ENCODE measurements at places on chromosomes 3 and 15.

- DNase-seq = no peak
Measured at GRCh38 chr3:114110439-114110838, 53.9 kb downstream of the QTRT2 start.

GRCh38 chr3:137409584-137409983 lies 354.5 kb upstream of the SOX14 start:
- no peak for DNase-seq

DNA sequence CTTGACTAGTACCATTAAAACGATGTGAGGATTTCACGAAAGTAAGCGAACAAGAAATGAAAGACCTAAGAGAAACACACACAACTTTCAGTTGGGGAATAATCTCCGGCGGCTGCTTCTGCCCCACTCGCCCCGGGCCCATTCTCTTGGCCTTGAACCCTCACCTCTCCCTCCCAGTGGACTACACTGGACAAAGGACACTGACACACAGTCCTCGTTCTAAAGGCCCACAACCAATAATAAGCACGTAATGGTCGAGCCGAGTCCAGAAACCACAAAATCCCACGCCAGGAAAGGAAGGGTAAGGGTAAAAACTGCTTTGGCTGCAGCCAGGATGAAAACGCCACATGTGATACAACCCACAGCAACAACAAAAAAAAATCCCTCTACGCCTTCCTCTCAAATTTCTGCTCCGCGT lies 469 bp downstream of the ZNF770 start:
- no peak for DNase-seq

GRCh38 chr15:77276096-77276495 lies 143.8 kb downstream of the PEAK1 start:
- no peak for DNase-seq

- DNase-seq = no peak
Measured at GRCh38 chr3:43893727-43894126, 203.0 kb downstream of the ABHD5 start.

DNA sequence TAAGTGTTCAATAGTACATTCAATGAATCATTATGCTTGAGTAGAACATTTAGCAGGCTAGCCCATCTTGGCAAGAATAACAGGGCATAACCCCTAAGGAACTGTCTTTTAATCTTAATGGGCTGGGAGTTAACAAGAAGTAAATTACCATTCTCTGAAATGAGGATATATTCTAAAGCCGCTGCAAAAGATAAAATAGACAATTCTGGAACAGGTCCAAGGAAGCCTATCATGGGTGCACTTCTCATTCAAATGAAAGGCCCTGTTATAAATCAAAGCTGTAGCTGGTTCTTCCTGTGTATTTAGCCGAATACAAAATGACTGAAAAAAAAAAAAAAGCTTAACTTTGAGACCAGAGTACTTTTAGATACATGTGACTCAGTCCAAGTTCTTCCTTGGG lies 15.6 kb downstream of the MTHFS start:
- no peak for DNase-seq

DNA sequence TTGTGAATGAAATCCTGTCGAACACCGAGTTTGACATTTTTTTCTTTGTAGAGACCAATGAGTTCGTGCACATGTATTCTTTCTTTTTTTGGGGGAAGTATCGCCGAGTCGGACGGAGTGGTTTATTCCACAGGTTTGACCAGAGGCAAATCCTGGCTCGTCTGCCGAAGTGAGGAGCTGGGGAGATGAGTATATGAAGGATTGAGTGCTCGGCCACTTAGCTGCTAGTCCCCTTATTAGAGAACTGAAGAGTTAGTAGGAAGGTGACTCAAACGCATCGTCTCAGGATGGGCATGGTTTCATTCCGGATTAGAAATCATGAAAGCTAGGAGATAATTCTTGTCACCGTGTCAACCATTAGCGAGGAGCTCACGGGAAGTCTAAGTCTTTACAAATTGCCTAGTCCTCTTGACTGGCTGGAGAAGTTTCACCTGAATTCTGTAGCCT lies 154.7 kb upstream of the GOLIM4 start:
- peak; percentile 25 for DNase-seq

DNA sequence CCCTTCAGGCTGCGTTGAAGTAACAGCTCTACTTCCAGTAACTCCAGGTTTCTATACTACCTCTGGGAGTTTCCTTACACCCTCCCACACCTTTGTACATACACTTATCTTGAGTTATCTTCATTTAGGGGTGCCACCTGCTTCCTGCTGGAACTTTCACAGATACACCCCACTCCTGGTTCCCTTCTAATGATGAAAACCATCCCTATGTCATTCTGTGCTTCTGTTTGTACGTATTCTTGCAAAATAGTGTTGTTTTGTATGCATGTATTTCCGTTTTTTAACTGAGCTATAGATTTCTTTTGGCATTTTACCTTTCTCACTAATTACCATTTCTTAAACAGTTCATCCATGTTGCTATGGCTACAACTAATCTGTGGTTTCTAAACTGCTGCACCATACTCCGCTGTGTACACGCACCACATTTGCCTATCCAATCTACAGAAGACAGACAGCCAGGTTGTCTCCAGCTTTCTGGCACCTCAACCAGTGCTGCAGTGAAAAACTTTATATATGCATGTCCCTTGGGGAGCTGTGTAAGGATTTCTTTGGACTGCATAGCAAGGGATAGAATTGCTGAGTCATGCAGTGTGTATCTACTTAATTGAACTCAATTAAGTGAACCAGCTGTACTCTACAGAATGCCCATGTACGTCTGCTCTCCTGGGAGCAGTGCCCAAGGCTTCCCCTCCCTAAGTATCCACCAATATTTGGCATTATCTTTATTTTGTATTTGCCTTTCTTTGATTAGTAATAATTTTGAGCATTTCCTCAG lies 61.4 kb upstream of the ST8SIA2 start:
- DNase-seq = no peak

- no peak for DNase-seq
Measured at GRCh38 chr3:17806876-17807275, 64.4 kb upstream of the TBC1D5 start.

- peak; percentile 49 for DNase-seq
Measured at GRCh38 chr15:80567721-80568157, 127.4 kb upstream of the ABHD17C start.

DNA sequence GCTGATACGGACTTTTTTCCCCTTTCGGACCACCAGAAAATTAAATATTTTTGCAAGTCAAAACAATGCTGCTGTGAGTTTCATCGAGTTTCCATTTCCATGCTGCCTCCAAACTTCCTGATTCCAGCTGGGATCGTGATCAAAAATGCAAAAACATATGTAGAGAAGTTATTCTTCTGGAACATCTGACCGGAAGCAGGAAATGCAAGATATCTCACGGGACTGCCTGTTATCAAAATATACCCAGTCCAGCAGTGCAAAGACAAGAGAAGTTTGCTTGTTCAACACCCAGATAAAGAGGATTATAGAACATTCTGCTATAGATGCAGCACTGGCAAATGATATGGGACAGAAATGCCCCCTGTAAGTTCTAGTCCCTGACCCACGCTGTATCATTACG lies 726.7 kb upstream of the NR2F2 start:
- DNase-seq = no peak

GRCh38 chr3:38022896-38023709 lies 6.3 kb downstream of the PLCD1 start:
- DNase-seq = no peak

DNA sequence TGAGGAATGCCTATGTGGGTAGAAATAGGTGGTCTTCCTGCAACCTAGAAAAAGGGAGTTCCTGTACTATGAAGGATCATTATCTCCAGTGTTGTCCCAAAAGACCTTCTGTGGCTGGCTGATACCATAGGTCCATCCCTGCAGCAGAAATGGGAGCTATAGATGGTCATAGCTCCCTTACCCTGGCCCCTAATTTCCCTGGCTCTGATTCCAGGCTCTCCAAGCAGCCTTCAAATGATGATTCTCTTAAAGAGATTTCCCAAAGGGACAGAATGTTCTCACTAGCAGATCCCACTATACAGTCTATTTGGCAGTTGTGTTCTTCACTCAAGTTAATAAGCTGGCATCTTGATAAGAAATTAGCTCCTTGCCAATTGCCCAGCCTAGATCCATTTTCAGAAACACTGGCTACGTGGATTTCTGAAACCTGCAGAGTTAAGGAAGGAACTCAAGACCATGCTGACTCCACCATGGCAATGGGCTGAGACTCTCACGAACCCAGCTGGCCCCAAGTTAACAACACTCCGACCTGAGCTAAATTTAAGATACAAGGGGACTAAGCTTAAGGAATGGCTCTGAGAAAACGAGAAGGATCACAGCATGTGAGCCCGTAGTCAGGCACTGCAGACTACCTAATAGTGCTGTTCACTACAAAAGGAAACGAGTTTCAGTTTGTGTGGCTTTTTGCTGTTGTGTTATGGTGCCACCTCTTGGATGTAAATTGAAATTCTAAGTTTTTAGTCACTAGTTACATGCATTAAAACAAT lies 11.4 kb downstream of the C15orf40 start:
- peak; percentile 61 for DNase-seq

DNA sequence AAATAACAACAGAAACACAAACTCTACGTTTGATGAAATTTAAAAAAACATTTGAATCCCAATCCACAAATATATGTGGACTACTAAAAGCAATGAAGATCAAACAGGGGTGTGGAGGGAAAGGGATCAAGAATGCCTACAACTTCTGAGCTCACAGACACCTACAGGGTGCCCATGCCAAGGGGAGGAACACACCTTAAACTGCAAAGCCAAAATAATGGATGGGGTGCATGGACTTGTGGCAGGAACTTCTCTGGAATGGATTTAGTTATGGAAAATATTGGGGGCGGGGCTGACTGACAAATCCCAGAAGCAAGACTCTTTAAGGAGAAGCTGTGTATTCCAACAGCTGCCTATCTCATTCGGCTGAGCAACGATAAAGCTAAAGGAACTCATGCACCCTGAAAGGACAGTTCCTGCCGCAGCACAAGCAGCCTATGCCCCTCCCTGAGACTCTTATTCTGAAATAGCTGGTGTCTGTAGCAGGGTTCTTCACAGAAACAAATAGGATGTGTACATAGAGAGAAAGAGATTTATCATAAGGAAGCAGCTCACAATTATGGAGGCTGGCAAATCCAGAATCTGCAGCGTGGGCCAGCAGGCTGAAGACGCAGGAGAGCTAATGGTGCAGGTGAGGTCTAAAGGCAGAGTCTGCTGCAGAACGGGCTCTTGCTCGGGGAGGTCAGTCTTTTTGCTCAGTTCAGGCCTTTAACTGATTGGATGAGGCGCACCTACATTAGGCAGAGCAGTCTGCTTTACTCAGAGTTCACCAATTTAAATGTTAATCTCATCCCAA lies 24.5 kb upstream of the PLA2G4D start:
- DNase-seq = no peak

DNA sequence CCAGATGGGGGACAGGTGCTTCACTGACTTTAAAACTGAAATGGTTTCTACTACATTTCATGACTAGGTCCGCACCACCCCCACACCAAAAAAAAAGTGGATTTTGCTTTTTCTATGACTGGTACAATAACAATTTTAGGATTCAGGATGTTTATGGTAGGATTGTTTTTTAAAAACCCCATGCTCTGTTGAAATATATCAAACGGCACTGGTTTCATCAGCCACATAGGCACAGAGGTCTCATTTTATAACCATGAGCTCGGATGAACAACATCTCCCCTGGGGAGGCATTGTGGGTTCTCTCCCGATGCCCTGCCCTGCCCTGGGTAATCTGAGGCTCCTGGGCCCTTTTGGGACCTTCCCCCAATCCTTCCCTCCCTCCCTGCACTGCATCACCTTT lies 202.7 kb upstream of the KBTBD8 start:
- DNase-seq = no peak

- no peak for DNase-seq
Measured at GRCh38 chr15:28942046-28942445, 56.3 kb downstream of the APBA2 start.

GRCh38 chr15:94028809-94029208 lies 202.6 kb upstream of the MCTP2 start:
- DNase-seq = no peak

DNA sequence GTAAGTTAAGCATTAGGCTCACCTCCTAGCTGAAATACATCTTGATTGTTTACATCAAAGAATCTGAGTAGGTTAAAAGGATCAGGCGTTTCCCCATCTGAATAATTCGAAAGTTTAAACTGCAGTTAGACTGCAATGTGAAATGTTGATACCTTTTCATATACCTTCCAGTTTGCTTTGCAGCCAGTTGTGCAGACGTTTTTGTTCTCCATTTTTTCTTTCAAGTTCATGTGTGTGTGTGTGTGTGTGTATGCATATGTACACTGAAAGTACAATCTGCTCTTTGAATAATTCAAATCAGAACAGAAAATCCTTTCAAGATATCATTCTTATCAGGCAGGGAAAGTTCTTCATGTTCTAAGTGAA lies 2.9 kb downstream of the ITPR1 start:
- no peak for DNase-seq

GRCh38 chr3:141412087-141412935 lies 44.0 kb downstream of the ZBTB38 start:
- peak; percentile 39 for DNase-seq

GRCh38 chr15:33080006-33080405 lies 114.5 kb downstream of the FMN1 start:
- no peak for DNase-seq

DNA sequence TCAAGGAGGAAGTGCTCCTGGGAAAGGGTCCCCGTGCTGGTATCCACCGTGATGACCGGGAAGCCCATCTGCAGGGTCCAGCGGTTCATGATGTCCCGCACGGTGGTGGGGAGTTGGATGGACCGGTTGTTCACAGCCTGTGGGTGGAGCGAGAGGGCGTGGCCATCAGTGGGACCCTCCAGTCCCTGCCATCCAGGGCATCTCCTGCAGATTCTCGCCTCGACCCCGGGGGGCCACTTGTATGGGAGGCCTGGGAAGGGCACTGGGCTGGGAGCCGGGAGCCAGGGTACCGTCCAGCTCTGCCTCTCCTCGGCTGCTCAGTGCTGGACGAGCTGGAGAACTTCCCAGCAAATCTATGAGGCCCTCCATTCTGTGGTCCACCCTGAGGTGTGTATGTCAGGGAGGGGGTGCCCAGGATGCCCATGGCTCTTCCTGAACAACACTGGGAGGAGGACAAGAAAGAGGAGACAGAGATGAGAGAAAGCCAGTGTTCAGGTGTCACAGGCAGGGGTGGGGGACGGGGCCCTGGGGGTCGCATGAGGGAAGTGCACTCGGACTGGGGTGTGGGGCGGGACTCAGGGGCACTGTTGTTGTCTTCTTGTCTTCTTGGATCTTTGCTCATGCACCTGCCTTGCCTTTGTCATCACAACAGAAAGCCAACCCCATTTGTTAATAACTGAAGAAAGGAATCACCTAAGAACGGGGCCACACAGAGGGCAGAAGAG lies 13.0 kb downstream of the ANPEP start:
- DNase-seq = no peak

GRCh38 chr3:170344971-170345370 lies 12.5 kb upstream of the SKIL start:
- DNase-seq = no peak

GRCh38 chr3:51190827-51191226 lies 194.3 kb upstream of the MANF start:
- no peak for DNase-seq

GRCh38 chr3:38186781-38187180 lies 21.4 kb downstream of the OXSR1 start:
- DNase-seq = no peak

GRCh38 chr15:34812369-34812768 lies 17.0 kb upstream of the ACTC1 start:
- no peak for DNase-seq

- no peak for DNase-seq
Measured at GRCh38 chr3:190990898-190991297, 128.4 kb upstream of the GMNC start.

GRCh38 chr3:133880886-133881455 lies 14.7 kb downstream of the RAB6B start:
- DNase-seq = no peak

- DNase-seq = no peak
Measured at GRCh38 chr3:23750573-23751210, 55.1 kb upstream of the UBE2E1 start.
